Lower lobe of right lung (tissue), 2 donors: ENCODE measurements at places on chromosomes 1 and 21. TPM values are rescaled to one million over a fixed set of nuclear protein-coding genes. Genes with fewer than 3 reads are reported as not detected.
A peak's percentile ranks its signal among the peaks of the same experiment; 100 is the strongest.

DNA sequence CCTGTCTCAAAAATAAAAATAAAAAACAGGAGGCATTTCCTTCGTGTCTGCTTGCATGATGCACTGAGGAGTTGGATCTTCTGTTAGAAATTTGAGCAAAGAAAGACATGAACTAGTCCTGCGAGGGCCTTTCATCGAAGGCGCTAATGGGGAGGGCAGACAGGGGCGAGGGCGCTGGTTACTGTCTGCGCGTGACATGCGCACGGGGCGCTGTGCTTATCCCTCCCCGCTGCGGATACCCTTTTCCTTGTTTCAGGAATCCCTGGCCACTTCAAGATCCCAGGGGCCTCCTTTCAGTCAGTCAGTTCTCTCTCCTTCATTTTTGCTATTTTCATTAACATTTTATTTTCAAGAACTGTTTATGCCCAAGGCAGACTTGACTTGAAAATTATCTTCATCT is 545.8 kb downstream of the KIF26B start:
- no peak for DNase-seq
- H3K27me3 ChIP-seq, result no peaks in the 10 kb centered on the region
- no peaks in the 10 kb centered on the region for H3K4me1 ChIP-seq
- no peak overlapping the region for H3K4me3 ChIP-seq
- H3K27ac ChIP-seq, result no peak overlapping the region
- no peaks in the 10 kb centered on the region for H3K36me3 ChIP-seq

- H3K27me3 ChIP-seq, result no peaks in the 10 kb centered on the region
- H3K4me1 ChIP-seq, result no peaks in the 10 kb centered on the region
- H3K27ac ChIP-seq, result no peak overlapping the region
- no peak for DNase-seq
Observed at GRCh38 chr1:101440485-101440884, 203.7 kb downstream of the S1PR1 start.

Gene CRYBG2
- 2.1 TPM for total RNA-seq

DNA sequence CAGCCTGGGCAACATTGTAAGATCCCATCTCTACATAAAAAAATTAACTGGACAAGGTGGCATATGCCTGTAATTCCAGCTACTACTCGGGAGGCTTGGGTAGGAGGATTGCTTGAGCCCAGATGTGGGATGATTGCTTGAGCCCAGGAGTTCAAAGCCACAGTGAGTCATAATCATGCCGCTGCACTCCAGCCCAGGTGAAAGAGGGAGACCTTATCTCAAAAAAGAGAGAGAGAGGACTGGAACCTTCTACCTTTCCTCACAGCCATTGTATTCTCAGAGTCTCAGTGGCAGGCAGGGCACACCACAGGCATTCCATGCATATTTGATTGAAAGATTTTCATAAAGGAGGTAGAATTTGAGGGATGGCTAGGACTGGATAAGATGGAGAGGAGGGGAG is 78.4 kb downstream of the KIF14 start:
- no peak overlapping the region for H3K27ac ChIP-seq
- DNase-seq, result no peak
- no peaks in the 10 kb centered on the region for H3K36me3 ChIP-seq
- H3K27me3 ChIP-seq, result no peaks in the 10 kb centered on the region

GRCh38 chr21:44647222-44647552 is 973 bp downstream of the KRTAP10-11 start:
- no peak overlapping the region for H3K4me3 ChIP-seq
- no peaks in the 10 kb centered on the region for H3K36me3 ChIP-seq
- H3K4me1 ChIP-seq, result no peaks in the 10 kb centered on the region
- no peak for DNase-seq

Gene OR10Z1
- total RNA-seq, result not detected

Gene HTR6
- not detected for total RNA-seq

GRCh38 chr1:66388913-66389312 is 145.0 kb upstream of the SGIP1 start:
- H3K27ac ChIP-seq, result no peak overlapping the region
- H3K36me3 ChIP-seq, result no peaks in the 10 kb centered on the region
- no peaks in the 10 kb centered on the region for H3K4me1 ChIP-seq
- H3K27me3 ChIP-seq, result no peaks in the 10 kb centered on the region
- no peak overlapping the region for H3K4me3 ChIP-seq

DNA sequence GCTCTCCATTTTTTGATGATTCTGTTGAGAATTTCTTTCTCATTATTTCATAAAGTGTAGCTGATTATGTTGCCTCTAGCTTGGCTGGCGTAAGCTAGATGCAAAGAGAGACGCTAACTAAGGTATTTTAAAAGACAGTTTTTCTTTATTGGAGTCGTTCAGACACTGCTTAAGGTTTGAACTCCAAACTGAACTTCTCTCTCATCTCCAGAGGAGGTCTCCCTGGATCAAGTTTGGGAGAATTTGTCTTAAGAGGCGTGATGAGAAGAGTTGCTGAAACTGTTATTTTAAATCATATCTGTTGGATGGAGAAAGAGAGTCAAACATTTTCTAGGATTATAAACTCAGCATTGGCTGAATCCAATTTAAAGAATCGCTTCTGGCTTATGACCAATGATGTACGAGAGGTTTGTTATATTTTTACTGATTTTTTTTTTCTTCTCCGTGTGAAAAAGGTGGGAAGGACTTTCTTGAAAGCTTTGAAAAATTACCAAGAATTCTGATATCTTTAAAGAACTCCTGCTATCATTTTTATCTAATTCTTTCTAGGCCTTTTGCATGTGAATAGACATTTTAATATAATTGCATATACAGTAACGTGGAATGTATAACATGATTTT is 34.0 kb downstream of the MAP3K7CL start:
- H3K4me1 ChIP-seq, result peaks cover 36% of the 10 kb centered on the region
- H3K27me3 ChIP-seq, result no peaks in the 10 kb centered on the region
- H3K4me3 ChIP-seq, result no peak overlapping the region
- no peaks in the 10 kb centered on the region for H3K36me3 ChIP-seq
- no peak for DNase-seq

Gene HMGN1
- total RNA-seq, result 139 TPM

Gene TENT5C
- 23.2 TPM for total RNA-seq

Gene PRAMEF11
- total RNA-seq, result not detected

Gene GOLT1A
- total RNA-seq, result 11.9 TPM

Gene PALMD
- 18.8 TPM for total RNA-seq

Gene SLC30A1
- 14.8 TPM for total RNA-seq

GRCh38 chr1:1091344-1092148 is 17.4 kb upstream of the RNF223 start:
- no peaks in the 10 kb centered on the region for H3K4me1 ChIP-seq
- H3K27ac ChIP-seq, result no peak overlapping the region
- H3K36me3 ChIP-seq, result no peaks in the 10 kb centered on the region
- H3K27me3 ChIP-seq, result no peaks in the 10 kb centered on the region

GRCh38 chr1:157819896-157820295 is at the start of gene FCRL1:
Gene FCRL1 (minus strand): TSS chr1:157820120. CDS start chr1:157820037, 83 bp downstream.
- no peaks in the 10 kb centered on the region for H3K27me3 ChIP-seq
- H3K27ac ChIP-seq, result no peak within 1 kb of the TSS
- no peak within 1 kb of the TSS for H3K4me3 ChIP-seq
- no peaks in the 10 kb centered on the region for H3K4me1 ChIP-seq
- no peaks in the 10 kb centered on the region for H3K36me3 ChIP-seq

- H3K27ac ChIP-seq, result no peak overlapping the region
- no peaks in the 10 kb centered on the region for H3K4me1 ChIP-seq
- no peak for DNase-seq
- H3K36me3 ChIP-seq, result no peaks in the 10 kb centered on the region
Observed at GRCh38 chr1:54428837-54429518, 22.8 kb upstream of the SSBP3 start.

Gene NID1
- total RNA-seq, result 46.6 TPM

- DNase-seq, result no peak
- no peak overlapping the region for H3K27ac ChIP-seq
- H3K4me3 ChIP-seq, result no peak overlapping the region
Observed at GRCh38 chr1:177069490-177069889, 95.0 kb downstream of the ASTN1 start.

DNA sequence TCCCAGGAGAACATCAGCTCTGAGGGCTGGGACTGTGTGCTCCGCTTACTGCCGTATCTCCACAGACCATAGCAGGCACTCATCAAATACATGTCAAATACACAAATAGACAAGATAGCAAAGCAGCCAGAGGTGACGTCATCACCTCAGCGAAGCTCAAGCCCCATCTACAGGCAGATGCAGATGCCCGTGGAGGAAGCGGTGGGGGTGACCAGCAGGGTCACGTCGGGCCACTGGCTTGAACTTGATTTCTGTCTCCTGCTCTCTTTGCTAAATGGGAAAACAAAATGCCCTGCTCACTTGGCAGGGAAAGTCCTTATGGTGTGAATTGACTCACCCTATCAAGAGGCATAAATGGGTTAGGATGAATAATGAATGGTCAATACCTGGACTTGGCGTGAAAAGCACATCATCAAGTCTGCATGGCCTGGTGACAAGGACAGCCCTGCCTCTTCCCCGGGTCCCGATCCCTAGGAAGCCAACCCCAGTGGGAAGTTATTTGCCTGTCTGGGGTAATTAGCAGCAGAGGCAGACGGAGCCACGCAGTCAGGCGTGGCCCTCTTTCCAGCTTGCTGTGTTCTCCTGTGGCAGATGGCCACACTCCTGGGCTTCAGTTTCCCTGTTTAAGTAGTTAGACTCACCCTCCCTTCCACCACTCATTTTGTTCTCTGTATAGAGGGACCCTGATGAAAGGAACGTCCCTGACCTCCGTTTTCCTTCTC is 536.0 kb downstream of the NPHP4 start:
- no peak overlapping the region for H3K4me3 ChIP-seq
- no peaks in the 10 kb centered on the region for H3K36me3 ChIP-seq
- H3K27ac ChIP-seq, result no peak overlapping the region
- H3K27me3 ChIP-seq, result peaks cover 37% of the 10 kb centered on the region
- DNase-seq, result no peak
- no peaks in the 10 kb centered on the region for H3K4me1 ChIP-seq

DNA sequence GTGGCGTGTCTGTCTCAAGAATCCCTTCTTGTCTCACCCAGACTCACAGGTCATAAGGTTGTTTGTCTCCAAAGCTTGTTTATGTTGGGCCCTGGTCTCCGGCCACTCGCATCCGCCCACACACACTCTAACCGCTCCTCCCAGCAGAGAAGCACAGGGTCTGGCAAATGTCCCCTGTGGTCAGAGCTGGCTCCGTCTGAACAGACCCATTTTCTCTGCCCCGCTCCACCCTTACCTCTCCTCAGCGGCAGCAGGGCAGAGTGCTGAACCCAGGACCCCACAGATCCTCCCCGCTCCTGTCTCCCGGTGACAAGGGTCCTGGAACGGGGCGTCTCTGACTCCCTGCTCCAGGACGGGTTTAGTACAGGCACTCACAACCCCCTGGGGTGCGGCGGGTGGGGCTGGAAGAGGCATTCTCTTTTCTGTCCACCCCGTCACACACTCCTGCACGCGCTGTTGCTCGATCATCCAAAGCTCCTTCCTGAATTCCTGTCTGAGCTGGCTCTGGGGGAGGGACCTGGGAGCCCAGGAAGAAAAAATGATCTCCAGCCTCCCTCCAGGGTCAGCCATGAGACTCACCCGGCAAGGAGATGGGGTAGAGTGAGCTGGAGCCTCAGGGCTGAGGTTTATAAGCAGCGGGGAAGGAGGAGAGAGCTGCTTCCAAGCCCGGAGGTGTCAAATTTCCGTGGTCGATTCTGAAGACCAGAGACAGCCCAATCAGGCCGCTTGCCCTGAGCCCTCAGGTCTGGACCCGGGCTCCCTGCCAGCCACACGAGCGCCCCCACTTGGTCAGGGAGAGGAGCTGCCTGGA is at the start of gene S100A13:
TSS of gene S100A13 (minus strand) at position 602 of the 811 bp plus-strand sequence. CDS start 1,033 bp downstream, outside the sequence.
- H3K4me1 ChIP-seq, result peaks cover 64% of the 10 kb centered on the region
- H3K27me3 ChIP-seq, result no peaks in the 10 kb centered on the region
- peak; percentile 82 for DNase-seq
- H3K4me3 ChIP-seq, result peak within 1 kb of the TSS; percentile 57
- H3K27ac ChIP-seq, result peak within 1 kb of the TSS; percentile 88

DNA sequence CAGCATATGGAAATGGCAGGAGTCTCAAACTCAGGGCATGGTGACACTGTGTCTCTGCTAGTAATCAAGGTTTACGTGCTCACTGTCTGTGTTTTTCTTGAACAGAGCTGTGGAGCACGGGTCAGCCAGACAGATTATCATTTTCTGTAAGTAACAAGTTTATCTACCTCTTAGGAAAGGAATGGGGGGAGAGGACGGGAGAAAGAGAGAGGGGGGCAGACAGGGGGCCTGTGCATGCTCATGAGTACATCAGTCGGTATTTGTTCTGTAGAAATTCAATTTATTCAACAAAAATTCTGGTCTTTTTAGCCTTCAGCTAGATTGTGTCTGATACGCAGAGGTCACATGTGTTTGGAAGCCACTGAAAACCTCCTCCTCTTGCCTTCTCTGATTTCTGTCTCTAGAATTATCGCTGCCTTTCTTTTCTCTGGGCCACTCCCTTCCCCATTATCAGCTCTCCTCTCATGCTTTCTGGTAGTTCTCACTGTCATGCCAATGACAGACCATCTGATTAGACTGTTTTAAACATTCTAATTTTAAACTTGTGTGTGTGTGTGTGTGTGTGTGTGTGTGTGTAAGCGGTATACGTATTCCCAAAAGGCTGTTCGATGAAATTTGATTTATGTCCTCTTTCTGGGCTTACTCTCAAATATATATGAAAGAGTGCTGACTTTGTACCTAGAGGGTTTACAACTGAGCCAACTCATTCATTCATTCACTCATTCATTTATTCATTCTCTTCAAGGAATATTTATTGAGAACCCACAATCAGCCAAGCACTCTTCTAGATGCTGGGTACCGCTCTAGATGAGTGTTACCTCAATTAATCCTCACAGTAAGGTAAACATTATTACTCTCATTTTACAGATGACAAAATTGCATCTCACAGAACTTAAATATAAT is 636.9 kb downstream of the KIF26B start:
- no peak for DNase-seq
- H3K4me1 ChIP-seq, result no peaks in the 10 kb centered on the region
- H3K36me3 ChIP-seq, result no peaks in the 10 kb centered on the region
- H3K27ac ChIP-seq, result no peak overlapping the region
- H3K27me3 ChIP-seq, result no peaks in the 10 kb centered on the region

DNA sequence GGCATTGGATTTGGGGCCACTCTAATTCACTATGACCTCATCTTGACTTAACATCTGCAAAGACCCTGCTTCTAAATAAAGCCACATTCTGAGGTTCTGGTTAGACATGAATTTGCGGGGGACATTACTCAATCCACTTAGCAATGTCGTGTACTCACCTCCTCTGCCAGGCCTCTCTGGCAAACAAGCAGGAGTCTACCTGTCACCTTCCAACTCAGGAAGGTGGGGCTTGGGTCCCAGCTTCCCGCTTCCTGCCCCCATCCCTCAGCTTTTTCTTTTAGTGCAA is 177.8 kb downstream of the PSMG1 start:
- DNase-seq, result no peak
- H3K36me3 ChIP-seq, result no peaks in the 10 kb centered on the region
- peak overlapping the region; percentile 86 for H3K27ac ChIP-seq
- H3K27me3 ChIP-seq, result no peaks in the 10 kb centered on the region
- peaks cover 75% of the 10 kb centered on the region for H3K4me1 ChIP-seq
- no peak overlapping the region for H3K4me3 ChIP-seq

DNA sequence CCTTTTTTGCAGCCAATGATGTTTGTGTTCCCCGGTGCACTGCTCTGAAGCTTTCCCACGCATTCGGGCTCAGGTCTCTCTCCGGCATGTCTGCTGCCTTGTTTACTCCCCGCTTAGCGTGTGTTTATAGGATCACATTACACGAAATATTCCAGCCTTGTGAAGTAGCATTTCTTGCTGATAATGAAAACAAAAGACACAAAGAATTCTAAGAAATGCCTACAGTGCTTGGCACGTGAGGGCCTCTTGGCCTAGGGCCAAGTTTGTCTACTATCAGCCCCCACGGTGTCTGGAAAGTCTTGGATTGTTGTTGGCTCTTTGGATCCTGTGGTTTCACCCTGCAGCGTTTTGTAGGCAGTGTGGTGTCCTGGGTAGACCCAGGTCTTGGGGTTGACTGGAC is 11.2 kb upstream of the GSTM4 start:
- H3K4me3 ChIP-seq, result no peak overlapping the region
- DNase-seq, result no peak
- H3K27me3 ChIP-seq, result no peaks in the 10 kb centered on the region
- peaks cover 13% of the 10 kb centered on the region for H3K4me1 ChIP-seq
